ENCODE measurements at places on chromosomes 5 and 9.

DNA sequence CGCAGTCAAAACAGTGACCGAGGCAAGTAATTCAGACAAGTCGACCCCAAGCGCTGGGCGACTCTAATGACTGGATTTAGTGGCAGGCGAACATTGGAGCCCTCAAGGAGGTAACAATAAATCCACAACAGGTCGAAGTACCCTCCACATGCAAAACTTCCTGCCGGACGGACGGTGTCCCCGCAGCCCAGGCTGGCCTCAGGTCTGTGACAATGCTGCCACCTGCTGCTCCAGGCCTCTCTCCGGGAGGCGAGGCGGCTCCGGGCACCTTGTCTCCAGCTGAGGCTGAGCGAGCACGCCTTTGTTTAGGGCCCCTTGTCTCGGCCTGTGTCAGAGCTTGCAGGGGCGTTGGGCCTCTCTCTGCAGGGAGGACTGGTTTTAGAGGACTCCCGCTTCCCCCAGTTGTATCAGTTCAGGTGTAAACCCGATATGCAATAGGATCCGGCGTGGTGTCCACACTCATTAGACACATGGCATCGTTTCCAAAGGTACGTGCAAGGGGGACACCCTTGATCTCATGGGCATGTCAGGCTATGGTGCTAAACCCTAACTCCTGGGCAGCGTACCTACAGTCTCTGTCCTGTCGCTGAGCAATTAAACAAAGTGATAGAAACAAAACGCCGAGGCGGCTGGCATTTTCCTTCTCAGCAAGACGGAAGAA, 628.0 kb upstream of the ADAMTS16 start:
- no peak for DNase-seq

- DNase-seq = no peak
Measured at GRCh38 chr5:133782736-133783135, 170.4 kb upstream of the FSTL4 start.

- DNase-seq = no peak
Measured at GRCh38 chr5:111774525-111774924, 17.5 kb upstream of the NREP start.

- no peak for DNase-seq
Measured at GRCh38 chr9:35906923-35907699, 1.1 kb downstream of the HRCT1 start.

- DNase-seq = no peak
Measured at GRCh38 chr9:77597057-77597456, 51.1 kb downstream of the GNA14 start.

GRCh38 chr5:82861701-82862100, 215.5 kb downstream of the TMEM167A start:
- no peak for DNase-seq

DNA sequence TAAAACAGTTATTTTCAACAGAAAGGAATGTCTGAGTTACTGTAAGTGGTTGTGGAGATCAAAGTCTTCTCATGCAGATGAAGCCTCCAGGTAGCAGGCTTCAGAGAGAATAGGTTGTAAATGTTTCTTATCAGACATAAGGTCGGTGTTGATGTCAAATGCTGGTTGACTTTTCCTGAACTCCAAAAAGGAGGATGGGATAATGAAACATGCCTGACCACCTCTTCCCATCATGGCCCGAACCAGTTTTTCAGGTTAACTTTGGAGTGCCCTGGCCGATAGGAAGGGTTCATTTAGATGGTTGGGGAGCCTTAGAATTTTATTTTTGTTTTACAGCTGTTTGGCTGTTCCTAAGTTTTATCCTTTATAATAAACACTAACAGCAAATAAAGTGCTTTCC, 478.4 kb downstream of the ACTL7B start:
- DNase-seq = no peak

- DNase-seq = no peak
Measured at GRCh38 chr5:171961117-171961516, 45.3 kb downstream of the FBXW11 start.
